Activated T-cell treated with anti-CD3 and anti-CD28 coated beads, Interleukin-2, amount 50 U/mL, for 72 hours (primary cell): ENCODE measurements at places on chromosomes 6 and 20. TPM values are rescaled to one million over a fixed set of nuclear protein-coding genes. Genes with fewer than 3 reads are reported as not detected.

The SLC52A3 gene
- not detected for total RNA-seq

The CLPSL1 gene
- total RNA-seq, result not detected

The ZBTB24 gene
- 14.2 TPM for total RNA-seq

The FOXA2 gene
- total RNA-seq, result not detected

The GSTA3 gene
- not detected for total RNA-seq

The VGLL2 gene
- not detected for total RNA-seq
